ENCODE measurements at places on chromosomes 3 and 15. TPM values are rescaled to one million over a fixed set of nuclear protein-coding genes. Genes with fewer than 3 reads are reported as not detected.

DNA sequence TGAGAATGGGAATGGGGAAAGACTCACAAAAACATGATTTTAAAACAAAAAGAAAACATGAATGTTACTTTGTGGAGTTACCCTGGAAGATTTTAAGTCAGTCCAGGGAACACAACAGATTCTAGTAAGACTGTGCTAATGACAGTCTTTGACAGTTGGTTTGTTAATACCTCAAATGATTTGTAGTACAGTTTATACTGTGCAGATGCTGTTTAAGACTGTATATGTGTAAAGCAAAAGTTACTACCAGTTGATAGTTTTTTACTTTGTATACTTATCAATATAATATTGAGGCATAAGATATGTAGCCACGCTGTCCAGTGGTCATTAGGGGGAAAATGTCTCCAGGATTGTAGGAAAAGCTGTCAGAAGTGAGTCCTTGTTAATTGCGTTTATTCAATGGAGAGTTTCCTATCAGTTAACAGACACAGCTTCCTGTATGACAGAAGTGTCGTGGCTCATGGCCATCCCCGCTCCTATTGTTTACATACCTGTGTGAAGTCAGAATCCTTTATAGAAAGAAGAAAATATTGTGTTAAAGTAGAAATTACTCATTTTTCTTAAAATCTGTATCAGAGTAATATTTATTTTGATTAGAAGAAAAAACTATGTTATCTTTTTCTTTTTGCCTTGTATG, 36.0 kb downstream of the NKIRAS1 start:
- H3K27ac ChIP-seq, result no peak overlapping the region
- no peaks in the 10 kb centered on the region for H3K27me3 ChIP-seq
- no peak overlapping the region for H3K4me3 ChIP-seq
- no peaks in the 10 kb centered on the region for H3K4me1 ChIP-seq

DNA sequence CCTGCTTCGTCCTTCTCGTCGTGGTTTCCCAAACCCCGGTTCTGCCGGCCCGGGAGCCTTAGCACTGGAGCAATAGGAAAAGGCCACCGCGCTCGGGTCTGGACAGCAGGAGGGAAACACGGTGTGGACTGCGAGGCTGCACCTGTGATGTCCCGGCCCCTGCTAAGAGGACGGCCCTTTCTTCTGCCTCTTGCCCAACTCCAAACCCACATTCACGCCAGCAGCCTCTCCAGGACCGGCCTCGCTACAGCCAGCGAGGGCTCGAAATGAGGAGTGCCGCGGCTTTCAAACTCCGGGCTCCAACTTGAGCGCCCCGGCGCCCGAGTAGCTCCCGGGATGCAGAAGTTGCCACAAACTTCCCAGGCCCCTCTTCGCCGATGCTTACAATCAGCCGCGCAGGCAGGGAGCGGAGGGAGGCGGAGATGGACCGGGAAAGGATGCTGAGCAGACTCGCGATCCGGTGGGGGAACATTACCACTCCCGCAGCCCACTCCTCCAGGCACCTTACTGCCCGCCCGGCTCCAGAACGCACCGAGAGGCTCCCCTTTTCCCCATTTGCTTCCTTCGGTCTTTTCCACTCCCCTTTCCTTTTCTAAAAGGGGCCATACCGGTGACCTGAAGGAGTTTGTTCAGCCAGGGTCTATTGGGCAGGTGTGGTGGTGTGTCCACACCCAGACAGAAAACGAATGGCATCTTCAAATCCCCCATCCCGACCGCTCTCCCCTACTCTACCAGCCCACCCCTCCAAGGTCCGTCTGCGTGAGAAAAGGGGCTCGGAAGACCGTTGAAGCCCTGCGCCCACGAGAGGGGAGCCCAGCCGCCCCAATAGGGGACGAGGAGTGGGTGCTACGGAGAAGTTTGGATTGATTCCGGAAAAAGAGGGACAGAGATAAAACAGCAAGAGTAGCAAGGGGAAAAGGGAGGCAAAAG, 18.8 kb upstream of the SATB1 start:
- no peak overlapping the region for H3K27ac ChIP-seq
- peak overlapping the region; percentile 44 for H3K4me3 ChIP-seq
- H3K27me3 ChIP-seq, result no peaks in the 10 kb centered on the region
- H3K4me1 ChIP-seq, result no peaks in the 10 kb centered on the region
- no peaks in the 10 kb centered on the region for H3K36me3 ChIP-seq

- no peak overlapping the region for H3K4me3 ChIP-seq
- H3K27ac ChIP-seq, result no peak overlapping the region
- no peaks in the 10 kb centered on the region for H3K4me1 ChIP-seq
- H3K36me3 ChIP-seq, result no peaks in the 10 kb centered on the region
- no peak for DNase-seq
Measured at GRCh38 chr3:153094386-153094785, 67.6 kb upstream of the RAP2B start.

DNA sequence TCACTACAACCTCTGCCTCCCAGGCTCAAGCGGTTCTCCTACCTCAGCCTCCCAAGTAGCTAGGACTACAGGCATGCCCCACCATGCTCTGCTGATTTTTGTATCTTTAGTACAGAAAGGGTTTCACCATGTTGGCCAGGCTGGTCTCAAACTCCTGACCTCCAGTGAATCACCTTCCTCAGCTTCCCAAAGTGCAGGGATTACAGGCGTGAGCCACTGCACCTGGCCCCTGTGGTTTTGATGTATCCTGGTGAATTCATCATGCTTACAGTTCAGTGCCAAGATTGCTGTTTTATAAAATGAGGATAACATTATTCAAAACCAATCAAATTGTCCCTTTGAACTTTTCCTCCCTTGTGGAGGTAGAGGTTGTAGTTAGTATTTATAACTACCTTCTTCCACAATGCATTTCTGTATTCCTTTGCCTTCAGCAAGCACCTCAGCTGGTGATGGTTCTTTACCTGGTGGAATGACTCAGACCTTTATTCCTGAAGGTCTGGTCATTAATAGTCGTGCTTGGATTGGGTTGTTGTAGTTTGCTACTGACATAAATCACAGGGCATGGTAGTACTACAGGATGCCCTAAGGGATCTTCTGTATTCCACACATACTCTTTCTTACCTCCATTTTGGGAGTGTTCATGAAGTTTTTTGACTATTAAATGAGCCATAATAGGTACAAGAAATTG, 76.9 kb downstream of the UBP1 start:
- H3K27ac ChIP-seq, result no peak overlapping the region
- no peaks in the 10 kb centered on the region for H3K4me1 ChIP-seq
- no peak overlapping the region for H3K4me3 ChIP-seq
- H3K27me3 ChIP-seq, result no peaks in the 10 kb centered on the region

DNA sequence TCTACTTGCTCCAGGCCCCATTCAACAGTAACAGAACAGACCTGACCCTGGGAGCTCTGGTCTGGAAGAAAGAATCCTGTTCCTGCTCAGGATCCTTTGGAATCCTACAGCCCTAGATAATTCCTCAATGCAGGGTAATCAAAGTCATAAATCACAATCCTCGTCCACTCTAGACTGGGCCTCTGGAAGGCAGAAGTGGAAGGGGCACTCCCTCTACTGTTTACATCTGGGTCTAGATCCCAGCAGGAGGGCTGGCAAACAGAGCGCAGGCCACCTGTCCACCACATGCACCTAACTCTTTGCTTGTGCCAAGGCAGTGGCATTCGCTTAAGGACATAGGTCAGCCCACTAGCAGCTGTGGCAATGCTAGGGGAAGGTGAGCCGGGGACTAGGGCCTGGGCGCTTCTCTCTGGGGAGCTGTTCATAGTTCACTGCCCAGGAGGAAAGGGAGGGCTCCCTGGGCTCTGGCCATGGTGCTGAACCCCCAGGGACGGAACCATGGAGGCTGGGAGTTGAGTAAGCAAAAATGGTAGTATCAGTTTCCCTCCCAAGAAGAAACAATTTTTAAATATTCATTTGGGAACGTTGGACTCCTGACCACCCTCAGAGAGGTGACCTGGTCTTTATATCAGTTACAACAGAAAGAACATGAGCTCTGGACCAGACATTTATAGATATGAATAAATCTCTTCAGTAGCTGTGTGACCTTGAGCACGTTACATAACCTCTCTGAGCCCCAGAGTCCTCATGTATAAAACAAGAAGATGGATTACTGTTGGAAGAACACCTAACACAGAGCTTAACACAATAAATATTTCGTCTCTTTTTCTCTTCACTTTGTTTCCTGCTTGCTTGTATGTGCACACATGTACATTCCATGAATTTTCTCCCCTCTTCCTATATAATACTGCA, 90.2 kb downstream of the NTRK3 start:
- H3K4me1 ChIP-seq, result no peaks in the 10 kb centered on the region
- no peaks in the 10 kb centered on the region for H3K27me3 ChIP-seq
- no peaks in the 10 kb centered on the region for H3K36me3 ChIP-seq

- DNase-seq, result no peak
- H3K27ac ChIP-seq, result no peak overlapping the region
- H3K4me3 ChIP-seq, result no peak overlapping the region
- no peaks in the 10 kb centered on the region for H3K36me3 ChIP-seq
- H3K27me3 ChIP-seq, result no peaks in the 10 kb centered on the region
- H3K4me1 ChIP-seq, result no peaks in the 10 kb centered on the region
Measured at GRCh38 chr15:27731776-27732175, 367.3 kb downstream of the OCA2 start.

- no peak overlapping the region for H3K27ac ChIP-seq
- H3K27me3 ChIP-seq, result no peaks in the 10 kb centered on the region
- no peak for DNase-seq
- no peak overlapping the region for H3K4me3 ChIP-seq
- no peaks in the 10 kb centered on the region for H3K4me1 ChIP-seq
- H3K36me3 ChIP-seq, result no peaks in the 10 kb centered on the region
Measured at GRCh38 chr3:104982130-104982529, 384.6 kb upstream of the ALCAM start.

DNA sequence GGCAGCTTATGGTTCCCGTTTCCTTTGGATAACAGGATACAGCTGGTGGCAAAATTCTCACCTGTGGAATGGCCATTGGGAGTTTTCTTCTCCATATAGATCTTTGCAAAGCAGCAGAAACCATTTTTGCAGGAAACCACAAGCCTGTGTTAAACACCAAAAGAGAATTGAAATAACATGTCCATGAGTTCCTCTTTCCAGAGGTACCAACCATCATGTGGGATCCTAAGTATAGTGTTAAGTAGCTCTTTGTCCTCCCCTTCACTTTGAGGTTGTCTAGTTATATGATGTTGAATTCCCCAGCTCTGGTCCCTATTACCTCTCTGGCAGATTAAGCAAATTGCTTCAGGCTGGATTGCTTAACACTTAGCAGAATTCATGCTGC, 94.9 kb downstream of the AKAP13 start:
- no peak overlapping the region for H3K4me3 ChIP-seq
- no peaks in the 10 kb centered on the region for H3K36me3 ChIP-seq
- H3K27ac ChIP-seq, result no peak overlapping the region
- H3K27me3 ChIP-seq, result no peaks in the 10 kb centered on the region
- no peak for DNase-seq
- H3K4me1 ChIP-seq, result peaks cover 65% of the 10 kb centered on the region

GRCh38 chr3:46921871-46922271, 44.4 kb downstream of the PTH1R start:
- H3K4me1 ChIP-seq, result no peaks in the 10 kb centered on the region
- H3K27me3 ChIP-seq, result no peaks in the 10 kb centered on the region
- no peak overlapping the region for H3K27ac ChIP-seq
- H3K36me3 ChIP-seq, result peaks cover 90% of the 10 kb centered on the region
- no peak overlapping the region for H3K4me3 ChIP-seq
- DNase-seq, result no peak

GRCh38 chr3:120203016-120203415, 82.0 kb downstream of the GPR156 start:
- H3K36me3 ChIP-seq, result no peaks in the 10 kb centered on the region
- peaks cover 18% of the 10 kb centered on the region for H3K4me1 ChIP-seq
- H3K27ac ChIP-seq, result peak overlapping the region; percentile 25
- DNase-seq, result peak; percentile 67
- H3K27me3 ChIP-seq, result no peaks in the 10 kb centered on the region

GRCh38 chr15:77023576-77024272, 28.8 kb downstream of the PSTPIP1 start:
- H3K27ac ChIP-seq, result no peak overlapping the region
- H3K4me1 ChIP-seq, result peaks cover 21% of the 10 kb centered on the region
- no peak for DNase-seq
- no peaks in the 10 kb centered on the region for H3K27me3 ChIP-seq
- no peak overlapping the region for H3K4me3 ChIP-seq

- DNase-seq, result no peak
- H3K27me3 ChIP-seq, result no peaks in the 10 kb centered on the region
- H3K4me3 ChIP-seq, result peak overlapping the region; percentile 78
- H3K36me3 ChIP-seq, result peaks cover 49% of the 10 kb centered on the region
Measured at GRCh38 chr3:49131576-49131975, 1.3 kb downstream of the LAMB2 start.

- H3K27me3 ChIP-seq, result no peaks in the 10 kb centered on the region
- H3K36me3 ChIP-seq, result no peaks in the 10 kb centered on the region
- H3K4me3 ChIP-seq, result no peak overlapping the region
- peak overlapping the region; percentile 26 for H3K27ac ChIP-seq
- DNase-seq, result no peak
Measured at GRCh38 chr3:53252096-53252946, 3.5 kb downstream of the TKT start.

GRCh38 chr3:14894085-14894484, 53.3 kb upstream of the NR2C2 start:
- no peaks in the 10 kb centered on the region for H3K4me1 ChIP-seq
- peaks cover 9% of the 10 kb centered on the region for H3K36me3 ChIP-seq
- no peak overlapping the region for H3K27ac ChIP-seq

GRCh38 chr15:68503791-68504680, 72.1 kb upstream of the ITGA11 start:
- peaks cover 20% of the 10 kb centered on the region for H3K4me1 ChIP-seq
- no peak overlapping the region for H3K4me3 ChIP-seq
- DNase-seq, result no peak
- H3K27ac ChIP-seq, result no peak overlapping the region

GRCh38 chr3:106829206-106829605, 548.0 kb upstream of the CCDC54 start:
- H3K36me3 ChIP-seq, result no peaks in the 10 kb centered on the region
- H3K4me1 ChIP-seq, result no peaks in the 10 kb centered on the region
- no peaks in the 10 kb centered on the region for H3K27me3 ChIP-seq
- DNase-seq, result no peak
- H3K4me3 ChIP-seq, result no peak overlapping the region

GRCh38 chr3:104530934-104531333, 835.8 kb upstream of the ALCAM start:
- no peak overlapping the region for H3K4me3 ChIP-seq
- H3K4me1 ChIP-seq, result no peaks in the 10 kb centered on the region
- H3K27ac ChIP-seq, result no peak overlapping the region
- no peak for DNase-seq

- no peak for DNase-seq
- H3K27me3 ChIP-seq, result no peaks in the 10 kb centered on the region
- no peaks in the 10 kb centered on the region for H3K36me3 ChIP-seq
Measured at GRCh38 chr3:45272828-45273470, 46.9 kb upstream of the TMEM158 start.

GRCh38 chr15:95610945-95611344, 719.6 kb upstream of the NR2F2 start:
- H3K36me3 ChIP-seq, result no peaks in the 10 kb centered on the region
- no peaks in the 10 kb centered on the region for H3K4me1 ChIP-seq
- no peak for DNase-seq
- no peaks in the 10 kb centered on the region for H3K27me3 ChIP-seq

GRCh38 chr3:46008058-46008457, 12.4 kb upstream of the FYCO1 start:
- H3K4me3 ChIP-seq, result no peak overlapping the region
- peaks cover 14% of the 10 kb centered on the region for H3K4me1 ChIP-seq

Gene PAQR9
- total RNA-seq, result 5.7 TPM

Gene TFRC
- total RNA-seq, result 47.9 TPM

Gene LDHAL6B
- total RNA-seq, result not detected

Gene PLA2G4E
- not detected for total RNA-seq

Gene RETNLB
- total RNA-seq, result not detected

Gene SAXO2
- not detected for total RNA-seq

Gene RASGRF1
- not detected for total RNA-seq

Gene SH2D7
- total RNA-seq, result not detected

Gene SPATA12
- not detected for total RNA-seq

Gene TEX9
- total RNA-seq, result 0.67 TPM

Gene ANKRD63
- total RNA-seq, result 1.3 TPM

Gene IQCH
- 0.83 TPM for total RNA-seq

Gene PAQR5
- total RNA-seq, result 5.0 TPM

Gene PCLAF
- total RNA-seq, result not detected

Measured in right atrium auricular region (tissue), 2 donors.